ENCODE measurements at places on chromosomes 2 and 18. TPM values are rescaled to one million over a fixed set of nuclear protein-coding genes. Genes with fewer than 3 reads are reported as not detected.

ASXL3 gene
- total RNA-seq, result 1.6 TPM

OR6B2 gene
- not detected for total RNA-seq

ZNF2 gene
- 1.5 TPM for total RNA-seq

MOGAT1 gene
- 0.17 TPM for total RNA-seq

SLC4A3 gene
- 6.1 TPM for total RNA-seq

SPP2 gene
- not detected for total RNA-seq

- H3K36me3 ChIP-seq, result no peaks in the 10 kb centered on the region
- H3K4me3 ChIP-seq, result no peak overlapping the region
- H3K4me1 ChIP-seq, result no peaks in the 10 kb centered on the region
Observed at GRCh38 chr18:64119916-64120315, 29.0 kb downstream of the LINC00305 start.

GRCh38 chr2:104473546-104473945, 380.4 kb upstream of the POU3F3 start:
- no peaks in the 10 kb centered on the region for H3K4me1 ChIP-seq
- DNase-seq, result no peak
- no peaks in the 10 kb centered on the region for H3K27me3 ChIP-seq
- no peak overlapping the region for H3K27ac ChIP-seq

DNA sequence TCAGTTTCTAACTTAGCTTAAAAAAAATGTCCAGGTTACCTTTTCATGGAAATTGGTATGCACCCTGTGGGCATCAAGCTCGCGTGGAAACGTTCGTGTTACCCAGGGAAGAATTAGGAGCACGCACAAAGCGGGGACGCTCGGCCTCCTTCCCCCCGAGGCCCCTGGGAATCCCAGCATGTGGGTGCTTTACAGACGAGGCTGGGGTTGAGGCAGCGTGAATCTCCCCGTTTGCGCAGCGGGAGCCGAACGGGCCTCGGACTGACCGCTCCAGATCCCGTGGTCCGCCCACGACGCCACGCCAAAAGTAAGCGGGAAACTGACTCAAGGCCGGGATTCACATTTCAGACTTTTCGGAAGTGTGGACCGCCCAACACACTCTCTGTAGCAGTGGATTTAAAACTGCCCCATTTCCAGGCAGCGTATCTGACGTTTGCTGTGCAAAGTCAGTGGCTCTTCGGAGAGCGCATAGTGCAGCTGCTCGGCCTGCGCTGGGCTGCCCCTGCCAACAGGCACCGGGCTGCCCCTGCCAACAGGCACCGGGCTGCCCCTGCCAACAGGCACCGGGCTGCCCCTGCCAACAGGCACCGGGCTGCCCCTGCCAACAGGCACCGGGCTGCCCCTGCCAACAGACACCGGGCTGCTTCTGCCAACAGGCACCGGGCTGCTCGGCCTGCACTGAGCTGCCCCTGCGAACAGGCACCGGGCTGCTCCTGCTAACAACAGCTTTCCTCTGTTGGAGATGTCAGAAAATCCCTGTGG, 49.7 kb downstream of the SH3YL1 start:
- no peaks in the 10 kb centered on the region for H3K36me3 ChIP-seq
- H3K4me1 ChIP-seq, result peaks cover 6% of the 10 kb centered on the region
- H3K27ac ChIP-seq, result no peak overlapping the region
- no peak overlapping the region for H3K4me3 ChIP-seq
- peak; percentile 21 for DNase-seq

GRCh38 chr2:146734042-146734820, 1110.6 kb upstream of the ACVR2A start:
- no peak overlapping the region for H3K27ac ChIP-seq
- H3K27me3 ChIP-seq, result no peaks in the 10 kb centered on the region
- DNase-seq, result no peak

DNA sequence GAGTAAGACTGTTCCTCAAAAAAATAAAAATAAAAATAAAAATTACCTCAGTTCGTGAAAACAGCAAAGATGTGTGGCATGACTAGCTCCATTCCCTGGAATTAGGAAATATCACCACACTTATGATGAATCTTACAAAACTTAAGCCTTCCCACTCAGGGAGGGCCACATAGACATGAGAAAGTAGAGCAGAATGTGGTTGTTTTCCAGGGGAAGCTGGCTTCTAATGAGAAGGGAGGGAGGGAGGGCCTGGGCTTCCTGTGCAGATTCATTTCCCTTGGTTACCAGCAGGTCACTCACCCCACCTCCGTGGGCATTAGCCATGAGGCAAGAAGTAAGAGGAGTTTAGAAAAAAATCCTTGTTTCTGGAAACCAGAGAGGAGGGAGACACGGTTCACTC, 95.9 kb upstream of the RMDN2 start:
- H3K36me3 ChIP-seq, result no peaks in the 10 kb centered on the region
- H3K27me3 ChIP-seq, result no peaks in the 10 kb centered on the region
- no peak overlapping the region for H3K27ac ChIP-seq

DNA sequence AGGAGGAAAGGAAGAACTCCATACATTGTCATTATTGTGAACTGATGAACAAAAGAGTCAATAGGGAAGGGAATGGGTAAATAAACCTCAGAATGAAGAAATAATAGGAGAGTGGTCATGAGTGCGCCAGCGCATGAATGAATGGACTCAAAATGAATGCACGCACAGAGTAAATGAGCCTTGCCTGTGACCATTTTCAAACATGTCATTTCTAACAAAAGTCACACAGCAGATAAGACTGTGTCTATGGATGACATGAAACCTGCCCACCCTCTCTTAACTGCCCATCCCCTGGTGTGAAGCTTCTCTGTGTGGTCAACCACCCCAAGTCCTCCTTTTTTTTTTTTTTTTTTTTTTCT, 121.1 kb upstream of the TEX51 start:
- no peaks in the 10 kb centered on the region for H3K27me3 ChIP-seq
- H3K27ac ChIP-seq, result no peak overlapping the region
- no peaks in the 10 kb centered on the region for H3K4me1 ChIP-seq
- no peak overlapping the region for H3K4me3 ChIP-seq
- DNase-seq, result no peak

- no peak overlapping the region for H3K27ac ChIP-seq
- DNase-seq, result no peak
- peaks cover 10% of the 10 kb centered on the region for H3K4me1 ChIP-seq
- no peaks in the 10 kb centered on the region for H3K36me3 ChIP-seq
Observed at GRCh38 chr2:105085525-105085924, 47.7 kb downstream of the MRPS9 start.

GRCh38 chr2:128486640-128487375, 168.1 kb upstream of the HS6ST1 start:
- H3K4me1 ChIP-seq, result no peaks in the 10 kb centered on the region
- no peak overlapping the region for H3K4me3 ChIP-seq
- no peak overlapping the region for H3K27ac ChIP-seq
- H3K36me3 ChIP-seq, result no peaks in the 10 kb centered on the region

- no peak overlapping the region for H3K27ac ChIP-seq
- no peaks in the 10 kb centered on the region for H3K4me1 ChIP-seq
- H3K36me3 ChIP-seq, result no peaks in the 10 kb centered on the region
- H3K4me3 ChIP-seq, result no peak overlapping the region
- no peak for DNase-seq
- H3K27me3 ChIP-seq, result no peaks in the 10 kb centered on the region
Observed at GRCh38 chr18:68406761-68407160, 308.1 kb downstream of the TMX3 start.

DNA sequence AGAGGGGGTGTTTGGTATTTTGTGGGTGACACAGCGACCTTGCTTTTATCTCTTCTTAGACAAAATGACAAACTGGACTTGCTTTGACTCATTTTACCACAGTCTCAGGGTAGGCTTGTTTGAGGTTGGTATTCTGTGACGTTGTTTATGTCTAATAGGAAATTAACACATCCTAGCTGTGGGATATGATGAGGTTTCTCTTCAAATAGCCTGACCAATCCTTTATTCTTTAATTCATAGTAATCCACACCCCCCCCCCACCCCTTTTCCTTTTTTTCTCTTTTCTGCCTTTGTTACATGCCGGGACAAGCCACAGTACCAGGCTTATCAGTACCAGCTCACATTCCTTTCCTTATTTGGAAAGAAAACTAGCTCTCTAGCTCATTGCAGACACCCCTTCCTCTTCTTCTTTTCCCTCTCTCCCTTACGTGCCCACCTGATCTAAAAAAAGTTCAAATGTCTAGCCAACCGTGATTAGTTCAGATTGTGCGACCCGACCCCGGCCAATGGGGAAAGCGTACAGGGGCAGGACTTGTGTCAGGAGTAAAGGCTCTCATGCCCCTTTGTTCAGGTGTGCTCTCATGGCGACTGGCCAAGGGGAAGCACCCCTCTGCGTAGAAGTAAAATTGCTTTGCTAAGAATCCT, 52.2 kb upstream of the PTPRM start:
- DNase-seq, result peak; percentile 5
- no peaks in the 10 kb centered on the region for H3K36me3 ChIP-seq
- no peak overlapping the region for H3K27ac ChIP-seq
- no peaks in the 10 kb centered on the region for H3K27me3 ChIP-seq
- H3K4me1 ChIP-seq, result no peaks in the 10 kb centered on the region

GRCh38 chr2:178066890-178067669, 5.5 kb downstream of the PDE11A start:
- DNase-seq, result no peak
- H3K27ac ChIP-seq, result no peak overlapping the region
- H3K4me1 ChIP-seq, result no peaks in the 10 kb centered on the region
- no peaks in the 10 kb centered on the region for H3K36me3 ChIP-seq
- no peaks in the 10 kb centered on the region for H3K27me3 ChIP-seq

GRCh38 chr2:120904379-120904778, 168.7 kb downstream of the GLI2 start:
- no peaks in the 10 kb centered on the region for H3K4me1 ChIP-seq
- no peak overlapping the region for H3K27ac ChIP-seq
- no peak overlapping the region for H3K4me3 ChIP-seq
- H3K36me3 ChIP-seq, result no peaks in the 10 kb centered on the region
- no peak for DNase-seq

DNA sequence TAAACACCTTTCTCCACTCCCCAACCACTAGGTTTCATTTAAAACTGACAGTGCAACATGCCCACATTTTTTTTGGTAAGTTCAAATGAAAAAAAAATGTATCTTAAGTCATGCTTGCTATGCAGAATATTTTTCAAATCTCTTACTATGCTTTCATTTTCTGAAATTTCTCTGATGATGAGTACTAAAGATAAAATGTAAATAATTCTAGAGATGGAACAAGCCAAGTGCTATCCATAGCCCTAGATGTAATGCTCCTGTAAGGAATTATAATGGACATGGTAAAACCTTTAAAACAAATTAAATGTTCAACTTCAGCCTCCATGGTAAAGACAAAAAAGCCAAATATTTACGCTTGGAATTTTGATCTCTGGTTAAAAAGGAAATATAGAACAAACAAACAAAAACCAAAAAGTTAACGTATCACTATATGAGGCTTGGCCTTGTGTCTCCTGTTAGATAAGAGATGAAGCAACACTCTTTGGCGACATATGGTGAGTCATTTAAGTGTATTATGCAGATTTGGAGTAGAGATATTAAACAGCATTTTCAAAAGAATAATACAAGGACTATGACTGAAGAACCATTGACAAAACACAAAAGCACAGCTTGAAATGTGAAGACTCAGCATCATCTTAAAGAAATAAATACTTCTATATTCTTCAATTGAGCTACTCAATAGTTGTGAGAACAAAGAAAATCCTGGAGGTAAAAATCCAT, 392.0 kb upstream of the LYPD1 start:
- no peak for DNase-seq
- no peak overlapping the region for H3K27ac ChIP-seq
- no peak overlapping the region for H3K4me3 ChIP-seq
- no peaks in the 10 kb centered on the region for H3K36me3 ChIP-seq
- no peaks in the 10 kb centered on the region for H3K4me1 ChIP-seq

DNA sequence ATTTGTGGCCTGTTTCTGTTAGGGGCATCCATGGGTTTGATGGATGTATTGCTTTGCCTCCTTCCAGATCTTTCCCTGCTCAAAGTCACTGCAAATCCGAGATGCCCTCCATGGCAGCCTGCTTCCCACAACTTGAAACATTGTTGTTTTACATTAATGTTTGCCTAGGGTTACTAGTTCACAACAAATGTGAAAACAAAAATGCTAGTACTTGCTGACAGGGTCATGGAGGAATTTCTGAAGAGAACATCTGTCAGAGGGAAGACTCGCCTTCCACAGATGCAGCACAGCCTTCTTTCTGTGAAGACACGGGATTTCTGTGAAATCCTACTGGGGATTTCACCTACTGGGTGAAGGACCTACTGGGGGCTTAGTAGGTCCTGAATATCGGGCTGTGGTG, 260.0 kb upstream of the FN1 start:
- no peak overlapping the region for H3K4me3 ChIP-seq
- H3K27ac ChIP-seq, result no peak overlapping the region
- no peak for DNase-seq
- H3K36me3 ChIP-seq, result no peaks in the 10 kb centered on the region
- no peaks in the 10 kb centered on the region for H3K4me1 ChIP-seq
- no peaks in the 10 kb centered on the region for H3K27me3 ChIP-seq

DNA sequence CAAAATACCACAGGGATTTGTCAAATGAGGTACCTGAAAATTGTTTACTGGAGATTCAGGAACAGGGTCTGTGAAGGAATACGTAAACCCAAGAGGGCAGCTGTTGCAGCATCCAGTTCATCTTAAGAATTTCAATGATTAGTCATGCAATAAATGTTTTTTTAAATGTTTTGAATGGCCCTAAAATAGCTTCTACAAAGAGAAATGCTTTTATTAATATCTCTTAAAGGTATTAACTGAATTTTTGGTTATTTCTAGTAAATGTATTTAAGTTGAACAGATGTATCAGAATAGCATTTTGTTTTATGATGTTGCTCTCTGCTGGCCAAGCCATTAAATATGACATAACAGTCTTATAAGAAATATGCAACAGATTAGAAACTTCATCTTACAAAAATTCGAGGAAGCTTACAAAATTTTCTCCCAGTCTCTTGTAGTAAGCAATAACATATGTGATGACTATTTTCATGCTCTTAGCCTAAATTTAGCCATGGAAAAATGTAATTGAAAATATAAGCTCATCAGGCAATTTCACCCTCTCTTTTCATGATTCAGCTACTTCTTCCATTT, 863.9 kb downstream of the SUCLG1 start:
- no peak for DNase-seq
- no peak overlapping the region for H3K4me3 ChIP-seq
- no peaks in the 10 kb centered on the region for H3K4me1 ChIP-seq
- H3K27me3 ChIP-seq, result no peaks in the 10 kb centered on the region
- H3K36me3 ChIP-seq, result no peaks in the 10 kb centered on the region

DNA sequence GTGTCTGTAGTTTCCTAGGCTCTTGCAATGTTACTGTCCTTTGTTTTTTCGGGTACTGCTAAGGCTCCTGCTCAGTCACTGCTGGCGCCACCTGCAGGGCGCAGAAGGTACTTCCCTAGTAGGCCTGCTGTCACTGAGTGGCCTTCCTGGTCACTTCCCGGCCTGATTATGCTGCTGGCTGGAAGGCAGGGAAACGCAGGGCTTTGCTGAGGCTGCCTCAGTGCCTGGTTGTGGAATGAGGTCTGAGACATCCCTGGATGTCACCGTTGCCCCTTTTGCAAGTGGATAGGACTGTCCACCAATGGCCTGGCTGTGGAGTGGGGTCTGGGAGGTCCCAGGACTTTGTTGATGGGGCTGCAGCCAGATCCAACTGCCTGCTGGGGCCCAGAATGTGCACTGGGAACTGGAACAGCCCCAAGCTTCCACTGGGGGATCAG, 13.1 kb downstream of the DAW1 start:
- no peak overlapping the region for H3K27ac ChIP-seq
- H3K4me3 ChIP-seq, result no peak overlapping the region
- DNase-seq, result peak; percentile 91
- no peaks in the 10 kb centered on the region for H3K27me3 ChIP-seq

Measured in pancreas (tissue), 10 donors.